ENCODE measurements at places on chromosomes 7 and 10. TPM values are rescaled to one million over a fixed set of nuclear protein-coding genes. Genes with fewer than 3 reads are reported as not detected.

DNA sequence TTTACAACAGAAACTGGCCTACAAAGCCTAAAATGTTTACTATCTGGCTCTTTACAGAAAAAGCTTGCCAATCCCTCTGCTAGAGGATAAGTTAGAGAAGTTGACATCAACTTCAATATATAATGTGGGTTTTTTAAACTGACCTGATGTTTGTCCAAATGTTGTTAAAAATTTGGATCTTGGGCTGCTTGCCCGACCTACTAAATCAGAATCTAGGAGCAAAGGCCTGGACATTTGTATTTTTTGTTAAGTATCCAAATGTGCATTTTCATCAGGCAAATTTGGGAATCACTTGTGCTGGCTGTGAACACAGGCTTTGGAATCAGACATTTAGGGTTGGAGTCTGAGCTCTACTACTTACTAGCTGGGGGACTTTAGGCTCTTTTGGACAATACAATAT, 252.7 kb upstream of the CSTF2T start:
- H3K4me1 ChIP-seq, result peaks cover 19% of the 10 kb centered on the region
- no peak overlapping the region for H3K4me3 ChIP-seq
- H3K27me3 ChIP-seq, result no peaks in the 10 kb centered on the region
- H3K36me3 ChIP-seq, result no peaks in the 10 kb centered on the region

DNA sequence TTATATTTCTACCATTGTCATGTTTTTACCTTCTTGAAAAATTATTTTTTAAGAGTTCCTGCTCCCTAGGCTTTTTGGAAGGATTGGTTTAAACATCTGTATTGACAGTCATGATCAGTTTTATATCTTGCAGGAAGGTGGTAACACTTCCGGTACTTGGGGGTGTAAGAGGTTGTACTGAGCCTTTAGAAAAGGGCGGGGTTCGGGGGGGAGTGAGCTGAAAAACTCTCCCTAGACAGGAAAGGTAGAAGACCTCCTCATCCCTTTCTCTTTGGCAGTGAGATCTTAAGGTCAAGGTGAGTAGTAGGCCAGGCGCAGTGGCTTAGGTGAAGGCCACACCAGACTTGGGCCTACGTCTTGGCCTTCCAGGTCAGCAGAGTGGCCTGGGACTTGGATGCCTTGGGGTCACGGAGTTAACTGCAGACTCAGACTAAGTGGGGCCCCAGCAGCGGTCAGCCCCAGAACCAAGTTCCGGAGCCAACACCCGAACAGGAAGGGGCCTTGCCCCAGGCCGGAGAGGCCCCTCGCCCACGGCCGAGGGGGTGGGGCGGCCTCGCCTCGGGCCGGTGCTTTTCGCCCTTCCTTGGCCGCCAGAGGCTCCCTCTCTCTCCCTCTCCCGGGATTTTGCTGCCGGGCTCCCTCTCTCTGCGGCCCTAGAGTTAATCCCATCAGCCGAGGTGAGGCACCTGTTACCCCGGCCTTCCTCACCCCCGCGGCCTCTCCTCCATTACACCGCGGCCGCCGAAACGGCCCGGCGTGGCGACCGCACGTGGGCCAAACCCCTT, at the start of gene PPP1R9A:
Gene PPP1R9A, plus strand, starts transcription at position 569 of the 785 bp plus-strand sequence. CDS start 2,520 bp downstream, outside the sequence.
- no peaks in the 10 kb centered on the region for H3K36me3 ChIP-seq
- no peaks in the 10 kb centered on the region for H3K27me3 ChIP-seq
- no peak for DNase-seq
- H3K27ac ChIP-seq, result peak within 1 kb of the TSS; percentile 46
- peak within 1 kb of the TSS; percentile 80 for H3K4me3 ChIP-seq

GRCh38 chr10:119006451-119007210, 22.9 kb upstream of the NANOS1 start:
- H3K4me1 ChIP-seq, result peaks cover 9% of the 10 kb centered on the region
- DNase-seq, result peak; percentile 68
- no peaks in the 10 kb centered on the region for H3K27me3 ChIP-seq
- no peaks in the 10 kb centered on the region for H3K36me3 ChIP-seq
- peak overlapping the region; percentile 68 for H3K27ac ChIP-seq

DNA sequence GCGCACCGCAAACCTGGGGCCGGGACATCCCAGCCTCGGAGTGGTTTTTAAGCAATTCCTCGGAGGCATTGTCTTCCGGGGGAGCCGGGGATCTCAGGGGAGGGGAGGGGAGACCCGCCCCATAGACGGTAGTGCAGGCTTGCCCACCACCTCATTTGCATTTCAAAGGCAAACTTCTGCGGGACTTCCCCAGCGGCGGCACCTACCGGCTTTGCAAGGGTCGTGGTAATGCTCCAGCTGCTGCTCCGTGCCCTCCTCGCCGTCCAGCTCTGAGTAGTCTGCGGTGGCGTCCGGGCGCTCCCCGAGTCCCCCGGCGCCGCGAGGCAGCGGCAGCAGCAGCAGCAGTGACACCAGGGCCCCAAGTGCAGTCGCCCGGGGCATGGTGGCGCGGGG, 425 bp downstream of the TLL2 start:
- H3K36me3 ChIP-seq, result no peaks in the 10 kb centered on the region
- peak overlapping the region; percentile 75 for H3K4me3 ChIP-seq
- peaks cover 22% of the 10 kb centered on the region for H3K4me1 ChIP-seq
- H3K27me3 ChIP-seq, result no peaks in the 10 kb centered on the region
- H3K27ac ChIP-seq, result no peak overlapping the region
- DNase-seq, result no peak

- no peaks in the 10 kb centered on the region for H3K27me3 ChIP-seq
- no peaks in the 10 kb centered on the region for H3K4me1 ChIP-seq
- H3K27ac ChIP-seq, result no peak overlapping the region
- no peak overlapping the region for H3K4me3 ChIP-seq
Observed at GRCh38 chr10:132958883-132959558, 16.7 kb upstream of the CFAP46 start.

- DNase-seq, result no peak
- no peaks in the 10 kb centered on the region for H3K27me3 ChIP-seq
- no peaks in the 10 kb centered on the region for H3K4me1 ChIP-seq
- H3K4me3 ChIP-seq, result no peak overlapping the region
Observed at GRCh38 chr7:99806839-99807478, 20.9 kb upstream of the CYP3A43 start.

DNA sequence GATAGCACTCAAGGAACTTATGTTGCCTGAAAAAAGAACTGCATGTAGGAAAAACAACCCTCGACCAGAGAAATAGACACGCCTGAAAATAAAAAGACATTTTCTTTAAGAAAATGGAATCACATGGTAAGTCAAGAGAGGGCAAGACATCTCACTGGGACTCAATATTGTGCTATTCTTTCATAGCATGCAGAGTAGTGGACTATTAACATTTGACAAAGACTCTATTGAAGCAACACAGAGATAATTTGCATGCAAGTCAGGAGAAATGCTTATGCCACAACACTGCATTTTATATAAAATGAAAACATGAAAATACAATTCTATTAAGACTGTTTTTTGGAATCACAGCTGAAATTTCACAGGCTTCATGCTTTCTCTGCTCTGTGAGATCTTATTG, 77.9 kb upstream of the RHOBTB1 start:
- no peak overlapping the region for H3K27ac ChIP-seq
- H3K27me3 ChIP-seq, result no peaks in the 10 kb centered on the region
- no peaks in the 10 kb centered on the region for H3K36me3 ChIP-seq
- DNase-seq, result no peak
- no peak overlapping the region for H3K4me3 ChIP-seq
- no peaks in the 10 kb centered on the region for H3K4me1 ChIP-seq

DNA sequence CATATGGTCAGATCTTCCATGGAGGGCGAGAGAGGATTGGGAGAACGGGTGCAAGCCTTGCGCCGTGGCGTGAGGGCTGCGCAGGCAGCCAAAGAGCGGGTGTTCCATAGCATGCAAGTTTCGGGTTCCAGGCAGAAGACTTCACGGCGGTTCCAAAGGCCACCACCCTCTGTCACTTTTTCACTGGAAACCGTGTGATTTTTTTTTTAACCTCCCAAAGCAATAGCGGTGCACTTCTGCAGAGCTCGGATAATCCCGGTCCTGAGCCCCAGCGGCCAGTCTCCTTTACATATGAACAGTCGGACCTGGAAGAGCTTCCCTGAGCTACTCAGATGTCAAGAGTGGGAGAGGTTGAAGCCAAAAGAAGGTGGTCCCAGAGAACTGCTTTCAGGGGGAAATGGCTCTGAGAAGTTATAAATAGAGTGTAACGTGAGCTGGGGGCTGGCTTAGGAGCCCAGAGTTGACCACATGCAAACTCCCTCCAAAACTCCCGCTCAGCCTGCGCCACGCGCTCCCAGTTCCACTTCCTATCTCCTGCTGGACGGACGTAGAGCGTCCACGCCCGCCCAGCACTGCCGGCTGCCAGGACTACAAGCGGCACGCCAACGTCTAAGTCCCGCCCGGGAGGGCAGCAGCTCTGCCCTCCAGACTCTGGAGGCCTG, at the start of gene MEOX2:
Gene MEOX2, minus strand, starts transcription at position 389 of the 662 bp plus-strand sequence. Its CDS starts 281 bp downstream, at position 108.
- H3K27ac ChIP-seq, result peak within 1 kb of the TSS; percentile 63
- H3K4me1 ChIP-seq, result peaks cover 4% of the 10 kb centered on the region
- H3K27me3 ChIP-seq, result no peaks in the 10 kb centered on the region
- DNase-seq, result no peak
- H3K4me3 ChIP-seq, result peak within 1 kb of the TSS; percentile 83

The SFRP5 gene
- total RNA-seq, result 0.41 TPM

The ACTR3C gene
- total RNA-seq, result 0.14 TPM
